NK-92 treated with Interleukin-12 subunit alpha and Interleukin-12 subunit beta, amount 100 ng/mL, for 24 hours (cell line): ENCODE measurements at places on chromosomes 1 and 21.

GRCh38 chr1:110155878-110156522, 5.7 kb downstream of the SLC6A17 start:
- no peak for DNase-seq

DNA sequence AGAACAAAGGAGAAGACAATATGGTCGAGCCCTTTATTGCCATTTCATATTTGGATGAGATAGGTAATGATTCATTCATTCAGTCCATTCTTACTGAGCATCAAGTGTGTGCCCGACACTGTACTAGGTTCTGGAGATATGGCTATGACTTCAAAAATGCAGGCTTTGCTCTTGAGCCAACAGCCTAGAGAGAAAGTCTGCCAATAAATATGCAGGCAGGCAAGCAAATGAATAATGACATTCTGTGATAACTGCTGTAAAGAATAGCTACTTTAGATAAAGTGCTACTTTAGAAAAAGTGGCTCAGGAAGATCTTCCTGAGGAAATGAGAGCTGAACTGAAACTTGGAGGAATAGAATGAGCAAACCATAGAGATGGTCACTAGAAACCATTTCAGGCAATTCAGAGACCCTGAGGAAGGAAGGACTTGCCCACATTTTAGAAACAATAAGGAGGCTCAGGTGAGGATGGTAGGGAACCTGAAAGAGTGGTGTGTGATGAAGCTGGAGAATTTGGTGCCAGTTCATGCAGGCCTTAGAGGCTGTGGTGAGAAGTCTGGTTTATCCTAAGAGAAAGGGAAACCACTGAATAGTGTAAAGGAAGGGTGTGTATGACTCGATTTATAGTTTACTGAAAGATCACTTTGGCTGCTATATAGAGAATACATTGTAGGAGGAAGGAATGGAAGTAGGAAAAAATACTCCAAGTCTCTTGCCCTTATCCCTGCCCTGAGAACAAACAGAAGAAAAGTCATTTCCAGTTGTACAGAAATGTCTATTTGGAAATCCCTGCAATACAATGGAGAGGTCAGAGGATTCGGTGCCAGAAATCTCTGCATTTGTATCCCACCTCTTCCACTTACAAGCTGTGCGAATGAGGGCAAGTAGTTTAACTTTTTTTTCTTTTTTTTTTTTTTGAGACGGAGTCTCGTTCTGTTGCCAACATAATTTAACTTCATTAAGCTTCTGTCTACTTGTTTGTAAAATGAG, 167.9 kb downstream of the VPS13D start:
- no peak for DNase-seq

- peak; percentile 29 for DNase-seq
These were observed 351.3 kb upstream of the RUNX1 start for GRCh38 chr21:35400233-35400939.

- no peak for DNase-seq
These were observed 28.5 kb downstream of the ECE1 start for GRCh38 chr1:21261551-21262292.

DNA sequence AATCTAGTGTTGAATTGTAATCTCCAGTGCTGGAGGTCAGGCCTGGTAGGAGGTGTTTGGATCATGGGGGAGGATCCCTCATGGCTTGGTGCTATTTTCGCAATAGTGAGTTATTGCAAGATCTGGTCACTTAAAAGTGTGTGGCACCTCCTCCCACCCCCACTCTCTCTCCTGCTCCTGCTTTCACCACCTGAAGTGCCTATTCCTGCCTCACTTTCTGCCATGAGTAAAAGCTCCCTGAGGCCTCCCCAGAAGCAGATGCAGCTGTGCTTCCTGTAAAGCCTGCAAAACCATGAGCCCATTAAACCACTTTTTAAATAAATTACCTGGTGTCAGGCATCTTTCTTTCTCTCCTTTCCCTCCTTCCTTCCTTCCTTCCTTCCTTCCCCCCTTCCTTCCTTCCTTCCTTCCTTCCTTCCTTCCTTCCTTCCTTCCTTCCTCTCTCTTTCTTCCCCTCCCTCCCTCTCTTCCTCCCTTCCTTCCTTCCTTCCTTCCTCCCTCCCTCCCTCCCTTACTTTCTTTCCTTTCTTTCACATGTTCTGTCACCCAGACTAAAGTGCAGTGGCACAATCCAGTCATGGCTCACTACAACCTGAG, 172.4 kb downstream of the C1orf21 start:
- DNase-seq: no peak

DNA sequence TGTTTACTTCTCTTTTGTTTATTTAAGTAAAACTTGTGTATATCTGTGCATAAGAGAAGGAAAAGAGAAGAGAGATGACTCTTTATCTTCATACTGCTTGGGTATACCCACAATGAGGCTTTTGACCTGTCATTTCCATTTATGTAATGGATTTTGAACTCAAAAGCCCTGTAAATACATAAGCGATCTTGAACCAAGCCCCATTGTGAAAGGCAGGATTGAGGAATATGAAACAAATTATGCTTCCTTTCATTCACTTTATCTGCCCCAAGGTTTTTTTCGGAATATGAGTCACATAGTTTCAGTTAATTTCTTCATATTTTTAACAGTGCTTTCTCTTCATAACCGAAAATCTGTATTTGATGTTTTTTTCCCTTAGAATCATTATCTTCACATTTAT, 21.4 kb downstream of the CNST start:
- DNase-seq: no peak
